ENCODE measurements at places on chromosomes 7 and 10.

- DNase-seq = no peak
These were observed 108.4 kb upstream of the ZWINT start for GRCh38 chr10:56469482-56469881.

DNA sequence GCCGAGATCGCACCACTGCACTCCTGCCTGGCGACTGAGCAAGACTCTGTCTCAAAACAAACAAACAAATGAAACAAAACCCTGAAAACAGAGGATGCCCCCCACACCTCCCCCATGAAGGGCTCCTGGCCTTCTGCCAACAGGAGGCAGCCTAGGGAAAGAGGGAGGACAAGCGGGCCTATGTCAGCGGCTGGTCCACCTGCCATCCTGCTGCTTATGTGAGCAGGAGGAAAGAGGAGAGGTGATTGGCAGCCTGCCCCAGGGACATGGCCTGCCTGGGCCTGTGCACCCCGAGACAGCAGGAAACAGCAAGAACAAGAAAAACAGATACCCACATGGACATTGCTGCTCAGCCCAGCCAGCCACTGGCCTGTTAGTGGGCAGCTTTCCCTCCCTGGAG, 9.1 kb upstream of the ZNF316 start:
- no peak for DNase-seq

DNA sequence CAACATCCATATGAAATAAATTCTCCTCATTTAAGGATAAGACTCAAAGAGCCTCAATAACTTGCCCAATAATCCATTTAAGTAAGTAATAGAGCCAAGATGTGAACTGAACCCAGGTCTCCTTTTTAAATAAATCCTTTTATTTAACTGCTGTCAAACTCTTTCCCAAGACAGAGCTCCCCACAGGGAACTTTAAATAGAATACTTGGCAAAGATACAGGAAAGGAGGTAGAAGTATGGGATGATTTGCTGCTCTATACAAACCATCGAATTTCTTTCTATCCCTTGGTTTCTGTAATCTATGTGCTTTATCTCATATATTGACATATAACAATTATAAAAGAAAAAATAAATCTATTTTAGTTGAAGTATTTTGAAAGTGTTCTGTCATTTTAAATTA, 295.9 kb downstream of the CSTF2T start:
- no peak for DNase-seq

GRCh38 chr7:148626828-148627227, 36.3 kb downstream of the C7orf33 start:
- DNase-seq = no peak

- DNase-seq = no peak
These were observed 50.6 kb upstream of the CYP2C18 start for GRCh38 chr10:94632954-94633353.

- DNase-seq = no peak
These were observed 125.4 kb downstream of the ITIH5 start for GRCh38 chr10:7541137-7542087.

- DNase-seq = no peak
These were observed 81.6 kb downstream of the EVX1 start for GRCh38 chr7:27324246-27324645.

DNA sequence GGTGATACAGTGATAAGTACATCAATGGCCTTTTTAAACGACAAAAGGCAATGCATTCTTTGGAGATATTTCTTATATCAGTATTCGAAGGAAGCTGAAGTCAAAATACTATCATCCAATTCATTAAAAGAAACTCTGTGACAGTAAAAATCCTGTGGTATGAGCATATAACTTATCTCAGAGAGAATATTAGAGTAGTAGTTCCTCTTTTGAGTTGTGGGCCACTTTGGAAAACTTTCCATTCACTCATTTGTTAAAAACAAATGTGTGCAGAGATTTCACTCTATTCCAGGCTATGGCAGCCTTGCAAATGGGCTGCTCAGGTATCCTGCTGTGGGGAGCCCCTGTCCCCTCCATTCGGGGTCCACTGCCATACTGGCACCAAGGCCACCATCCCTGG, 55.3 kb upstream of the ZNF438 start:
- DNase-seq = no peak

DNA sequence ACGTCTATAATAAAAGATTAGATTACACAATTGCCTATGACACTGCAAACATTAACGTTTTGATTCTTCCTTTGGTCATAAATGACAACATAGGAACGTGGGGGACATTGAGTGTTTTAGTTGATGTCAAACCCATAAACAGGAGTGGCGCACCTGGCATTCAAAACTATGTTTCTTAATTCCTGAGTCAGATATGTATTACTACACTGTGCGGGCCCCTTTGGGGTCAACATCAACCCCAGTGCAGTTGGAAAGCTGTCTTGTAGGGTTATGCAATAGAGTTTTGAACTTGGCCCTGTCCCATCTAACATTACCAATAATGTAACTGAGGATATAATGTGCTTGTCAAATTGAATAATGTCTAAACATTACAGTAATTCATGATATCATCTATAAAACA, 156.5 kb downstream of the CSTF2T start:
- DNase-seq = no peak

- DNase-seq = no peak
These were observed 138.1 kb downstream of the RALA start for GRCh38 chr7:39761449-39761848.

DNA sequence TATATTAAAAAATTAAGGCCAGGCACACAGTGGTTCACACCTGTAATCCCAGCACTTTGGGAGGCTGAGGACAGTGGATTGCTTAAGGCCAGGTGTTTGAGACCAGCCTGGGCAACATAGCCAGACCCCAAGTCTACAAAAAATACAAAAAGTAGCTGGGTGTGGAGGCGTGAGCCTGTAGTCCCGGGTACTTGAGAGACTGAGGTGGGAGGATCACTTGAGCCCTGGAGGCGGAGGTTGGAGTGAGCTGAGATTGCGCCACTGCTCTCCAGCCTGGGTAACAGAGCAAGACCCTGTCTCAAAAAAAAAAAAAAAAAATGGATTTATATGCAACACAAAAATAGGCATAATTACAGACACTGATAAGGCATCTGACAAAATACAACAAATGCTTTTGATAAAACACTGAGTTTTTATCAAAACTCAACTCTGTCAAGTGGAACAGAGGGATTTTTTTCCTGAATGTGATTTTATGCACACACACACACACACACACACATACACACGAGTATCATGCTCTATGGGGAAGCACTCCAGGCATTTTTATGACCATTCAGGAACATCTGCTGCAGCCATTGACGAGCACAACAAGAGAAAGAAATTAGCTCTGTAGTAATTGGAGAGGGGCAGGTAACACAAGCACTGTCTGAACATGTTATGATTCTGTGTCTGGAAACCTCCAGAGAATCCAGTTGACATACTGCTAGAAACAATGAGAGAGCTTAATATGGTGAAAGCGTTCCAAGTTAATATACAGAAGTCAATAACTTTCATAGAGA, 193.1 kb downstream of the WDR37 start:
- no peak for DNase-seq

Measured in GDM1 (cell line).